ENCODE measurements at places on chromosomes 2 and 18.
A peak's percentile ranks its signal among the peaks of the same experiment; 100 is the strongest.

GRCh38 chr2:225582355-225583116 lies 183.0 kb downstream of the NYAP2 start:
- DNase-seq = no peak

GRCh38 chr2:62208758-62209114 lies 12.8 kb downstream of the B3GNT2 start:
- DNase-seq = no peak

DNA sequence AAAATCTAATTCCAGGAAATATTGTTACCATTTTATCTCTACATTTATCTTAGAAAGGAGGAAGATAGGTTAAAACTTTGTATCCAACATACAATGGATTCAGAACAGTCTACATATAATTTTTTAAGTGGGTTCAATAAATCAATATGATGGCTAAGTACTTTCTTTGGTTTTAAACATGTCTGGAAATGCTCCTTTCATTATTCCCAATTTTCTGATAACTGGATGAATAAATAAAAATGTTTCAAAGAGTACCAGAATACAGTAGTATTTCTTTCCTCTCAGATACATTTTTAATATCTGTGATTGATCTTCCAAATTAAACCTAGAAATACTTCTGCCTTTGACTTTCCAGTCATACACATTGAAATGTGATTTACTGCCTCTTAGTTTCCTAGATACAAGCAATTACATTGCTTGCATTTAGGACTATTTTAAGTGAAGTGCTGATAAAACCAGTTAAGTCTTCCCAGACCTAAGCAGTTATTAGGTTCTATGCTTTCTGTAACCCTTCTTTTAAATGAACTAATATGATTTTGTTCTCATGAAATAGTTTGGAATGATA lies 283.5 kb downstream of the CCDC178 start:
- no peak for DNase-seq

- DNase-seq = no peak
Measured at GRCh38 chr2:10324095-10324832, 21.6 kb downstream of the HPCAL1 start.

DNA sequence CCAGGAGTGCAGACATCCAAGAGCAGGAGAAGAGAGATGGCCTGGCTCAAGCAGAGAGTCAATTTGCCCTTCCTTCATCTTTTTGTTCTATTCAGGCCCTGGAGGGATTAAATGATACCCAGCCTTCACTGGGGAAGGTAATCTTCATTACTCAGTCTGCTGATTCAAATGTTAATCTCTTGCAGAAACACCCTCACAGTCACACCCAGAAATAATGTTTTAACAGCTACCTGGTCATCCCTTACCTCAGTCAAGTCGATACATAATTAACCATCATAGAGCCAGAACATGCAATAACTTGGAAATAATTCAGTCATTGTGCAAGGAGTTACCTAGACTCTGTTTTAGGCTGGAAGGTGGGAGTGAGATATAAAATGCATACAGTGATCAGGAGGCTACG lies 163.7 kb upstream of the TNP1 start:
- no peak for DNase-seq

- DNase-seq = peak; percentile 19
Measured at GRCh38 chr2:172339371-172340010, 87.9 kb upstream of the ITGA6 start.

- DNase-seq = no peak
Measured at GRCh38 chr2:95058989-95059641, 33.6 kb downstream of the MAL start.

DNA sequence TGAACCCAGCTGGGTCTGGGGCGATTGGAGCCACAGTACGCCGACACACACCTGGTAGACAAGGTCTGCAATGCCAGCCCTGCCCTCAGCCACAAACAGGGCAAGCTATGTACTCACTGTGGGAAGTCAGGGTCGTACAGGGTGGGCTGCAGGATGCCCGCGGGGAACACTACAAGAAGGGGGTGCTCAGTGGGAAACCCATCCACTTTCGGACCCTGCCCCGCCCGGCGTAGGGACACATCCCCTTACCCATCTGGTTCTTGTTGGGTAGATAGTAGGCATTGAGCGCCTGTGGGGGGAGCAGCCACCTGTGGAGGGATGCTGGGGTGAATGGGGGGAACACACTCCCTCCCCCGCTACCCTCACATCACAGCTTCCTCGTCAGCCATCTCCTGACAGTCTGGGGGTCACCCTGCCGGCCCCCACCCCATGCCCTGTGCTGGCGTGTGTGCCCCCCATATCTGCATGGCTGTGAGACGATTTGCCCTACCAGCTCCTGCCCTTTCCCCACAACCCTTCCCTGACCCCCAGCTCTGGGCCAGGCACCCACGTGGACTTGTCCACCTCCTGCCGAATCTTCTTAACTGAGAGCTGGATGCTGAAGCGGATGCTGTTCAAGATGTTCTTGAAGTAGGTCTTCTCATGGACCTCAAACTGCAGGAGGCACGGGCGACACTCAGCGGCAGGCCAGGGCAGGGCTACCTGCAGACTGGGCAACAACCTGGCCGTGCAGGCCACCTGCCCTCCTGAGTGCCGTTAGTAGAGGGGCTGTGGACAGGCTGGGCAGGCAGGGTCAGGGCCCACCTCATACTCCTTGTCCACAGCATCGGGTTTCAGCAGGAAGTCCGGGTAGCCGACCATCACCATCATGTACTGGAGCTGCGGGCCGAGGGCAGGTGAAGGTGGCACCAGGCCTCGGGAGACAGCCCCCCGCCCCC lies 5.1 kb downstream of the ECEL1 start:
- no peak for DNase-seq

GRCh38 chr2:6967301-6967700 lies 50.1 kb downstream of the RNF144A start:
- DNase-seq = no peak

- no peak for DNase-seq
Measured at GRCh38 chr18:533995-534601, 33.6 kb upstream of the COLEC12 start.

GRCh38 chr18:13483316-13484270 lies 242.8 kb downstream of the FAM210A start:
- DNase-seq = no peak

DNA sequence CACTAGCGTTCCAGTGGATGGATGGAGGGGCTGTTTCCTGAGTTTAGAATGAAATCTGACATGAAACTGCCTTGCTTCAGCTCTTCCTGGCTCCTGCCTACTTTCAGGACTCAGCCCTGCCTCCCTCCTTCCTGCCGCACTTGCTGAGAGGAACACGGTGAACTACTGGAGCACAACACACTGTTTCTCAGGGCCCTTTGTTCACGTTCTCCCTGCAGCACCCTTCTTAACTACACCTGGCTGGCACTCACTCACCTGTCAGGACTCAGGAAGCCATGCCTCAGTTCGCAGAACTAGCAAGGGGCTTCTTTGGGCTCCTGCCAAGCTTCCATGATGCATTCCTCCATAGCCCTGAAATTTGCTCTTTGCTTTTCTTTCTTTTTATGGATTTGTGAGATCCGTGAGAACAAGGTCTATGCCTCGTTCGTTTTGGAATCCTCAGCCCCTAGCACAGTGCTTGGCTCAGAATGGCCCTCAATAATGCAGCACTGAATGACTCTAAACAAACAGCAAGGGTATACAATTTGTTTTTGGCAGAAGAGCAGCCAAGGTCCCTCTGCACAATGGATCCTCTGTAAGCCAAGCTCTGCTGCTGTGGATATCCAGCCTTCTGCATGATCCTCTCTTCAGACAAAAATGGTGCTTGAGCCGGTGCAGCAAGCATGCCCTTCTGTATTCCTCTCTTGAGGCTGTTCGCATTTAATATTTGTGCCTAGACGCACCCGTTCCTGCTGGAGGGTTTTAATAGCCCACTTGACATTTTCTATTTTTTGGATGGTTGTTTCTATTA lies 357.0 kb downstream of the TSN start:
- DNase-seq = no peak

DNA sequence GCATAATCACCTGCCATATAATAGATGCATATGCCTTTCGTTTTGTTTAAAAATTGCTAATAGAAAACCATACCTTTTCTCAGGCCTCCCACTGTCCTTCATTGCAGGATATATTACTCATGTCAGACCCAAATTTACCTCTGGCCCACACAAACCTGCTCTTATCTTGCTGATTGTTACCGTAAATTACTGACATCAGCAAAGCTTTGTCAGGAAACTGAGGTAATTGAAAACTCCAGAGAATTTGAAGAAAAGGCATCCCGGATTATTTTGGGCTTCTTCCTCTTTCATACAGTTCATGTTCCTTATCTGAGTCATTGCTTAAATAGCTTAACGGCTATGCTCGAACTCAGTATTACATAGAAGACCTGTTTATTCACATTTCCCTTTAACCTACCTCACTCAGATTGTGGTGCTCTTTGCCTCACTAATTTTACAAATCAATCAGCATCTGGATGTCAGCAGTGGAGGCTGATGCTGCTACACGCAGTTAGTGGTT lies 145.7 kb downstream of the ZEB2 start:
- no peak for DNase-seq

GRCh38 chr2:235347691-235348090 lies 146.2 kb upstream of the AGAP1 start:
- no peak for DNase-seq

DNA sequence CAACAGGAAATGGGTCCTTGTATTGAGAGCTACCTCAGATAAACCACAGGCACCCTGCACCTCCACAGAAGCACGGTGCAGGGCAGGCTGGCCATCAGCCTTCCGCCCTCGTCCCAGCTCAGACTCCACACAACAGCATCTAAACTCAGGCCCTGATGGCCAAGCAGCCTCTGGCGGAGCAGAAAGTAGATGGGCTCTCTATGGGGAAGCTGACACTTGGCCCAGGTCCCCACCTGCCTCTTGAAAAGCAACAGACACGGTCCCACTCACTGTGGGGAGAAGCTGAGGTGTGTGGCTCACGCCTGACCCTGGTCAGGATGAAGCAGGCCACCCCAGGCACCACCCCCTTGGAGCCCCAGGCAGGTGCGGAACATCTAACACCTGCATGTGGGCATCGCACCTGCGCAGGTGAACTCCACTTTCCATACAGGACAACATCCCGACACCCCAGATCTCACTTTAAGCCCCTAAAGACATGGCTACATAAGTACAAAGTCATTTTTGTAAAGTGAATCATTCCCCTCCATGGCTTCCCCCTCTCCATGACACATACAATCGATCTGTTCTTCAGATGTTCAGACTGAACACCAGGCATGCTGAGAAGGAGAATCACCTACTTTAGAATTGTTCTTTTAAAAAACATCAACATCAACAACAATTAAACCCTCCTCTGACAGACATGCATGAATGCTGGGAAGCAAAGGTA lies 208.4 kb downstream of the ZBTB7C start:
- no peak for DNase-seq

GRCh38 chr2:120817956-120818325 lies 82.3 kb downstream of the GLI2 start:
- DNase-seq = no peak

DNA sequence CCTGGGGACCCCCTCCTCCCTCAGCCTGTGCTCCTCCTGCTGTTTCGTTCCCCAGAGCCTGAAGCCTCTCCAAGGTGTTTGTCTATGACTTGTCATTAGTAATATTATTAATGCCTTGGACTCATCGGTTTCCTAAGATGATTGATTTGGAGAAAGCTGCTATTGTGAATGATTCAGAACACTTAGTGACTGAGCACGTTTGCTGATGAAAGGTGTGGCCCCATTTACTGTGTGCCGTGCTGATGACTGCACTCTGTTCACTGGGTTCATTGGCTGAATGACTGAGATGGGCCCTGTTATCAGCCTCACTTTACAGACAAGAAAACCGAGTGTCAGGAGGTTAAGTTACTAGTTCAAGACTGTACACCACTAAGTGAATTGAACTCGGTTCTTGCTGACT lies 111.4 kb downstream of the SPP2 start:
- DNase-seq = no peak

DNA sequence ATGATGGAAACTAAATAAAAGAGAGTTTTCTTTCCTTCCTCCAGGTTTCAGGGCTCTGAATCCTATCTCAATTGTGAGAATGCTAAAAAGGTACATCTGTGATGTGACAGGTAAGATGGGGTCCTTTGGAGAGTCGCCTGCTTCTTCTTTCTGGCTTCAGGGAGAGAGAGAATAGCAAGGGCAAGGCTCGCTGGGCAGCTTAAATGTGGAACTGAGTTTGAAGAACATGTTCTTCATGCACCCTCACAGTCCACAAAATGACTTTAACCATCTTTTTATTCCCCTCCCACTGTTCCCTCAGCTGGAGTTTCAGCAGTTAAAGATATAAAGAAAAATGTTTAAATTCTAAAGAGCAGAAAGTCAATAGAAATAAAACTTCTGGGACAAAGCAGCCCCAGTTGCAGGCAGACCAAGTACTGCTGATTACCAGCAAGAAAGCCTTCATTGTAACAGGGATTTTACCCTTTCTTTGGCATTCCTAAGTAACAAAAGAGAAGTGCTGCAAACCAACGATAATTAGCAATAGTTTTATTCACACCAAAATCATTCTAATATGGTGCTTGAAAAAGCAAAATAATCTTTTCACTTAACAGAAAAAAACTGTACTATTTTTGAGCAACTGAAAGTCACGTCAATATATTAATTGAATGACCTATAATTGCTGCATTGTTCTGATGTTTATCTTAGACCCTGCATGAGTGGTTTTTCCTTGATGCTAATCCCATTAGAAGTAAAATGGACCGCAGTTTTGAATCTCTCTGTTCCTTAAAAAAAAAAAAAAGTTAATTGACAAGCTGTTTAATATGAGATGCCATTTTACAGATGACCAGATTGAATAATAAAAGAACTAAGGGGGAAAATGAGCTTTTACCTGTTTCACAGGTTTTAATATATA lies 61.5 kb downstream of the LRP2 start:
- DNase-seq = no peak

DNA sequence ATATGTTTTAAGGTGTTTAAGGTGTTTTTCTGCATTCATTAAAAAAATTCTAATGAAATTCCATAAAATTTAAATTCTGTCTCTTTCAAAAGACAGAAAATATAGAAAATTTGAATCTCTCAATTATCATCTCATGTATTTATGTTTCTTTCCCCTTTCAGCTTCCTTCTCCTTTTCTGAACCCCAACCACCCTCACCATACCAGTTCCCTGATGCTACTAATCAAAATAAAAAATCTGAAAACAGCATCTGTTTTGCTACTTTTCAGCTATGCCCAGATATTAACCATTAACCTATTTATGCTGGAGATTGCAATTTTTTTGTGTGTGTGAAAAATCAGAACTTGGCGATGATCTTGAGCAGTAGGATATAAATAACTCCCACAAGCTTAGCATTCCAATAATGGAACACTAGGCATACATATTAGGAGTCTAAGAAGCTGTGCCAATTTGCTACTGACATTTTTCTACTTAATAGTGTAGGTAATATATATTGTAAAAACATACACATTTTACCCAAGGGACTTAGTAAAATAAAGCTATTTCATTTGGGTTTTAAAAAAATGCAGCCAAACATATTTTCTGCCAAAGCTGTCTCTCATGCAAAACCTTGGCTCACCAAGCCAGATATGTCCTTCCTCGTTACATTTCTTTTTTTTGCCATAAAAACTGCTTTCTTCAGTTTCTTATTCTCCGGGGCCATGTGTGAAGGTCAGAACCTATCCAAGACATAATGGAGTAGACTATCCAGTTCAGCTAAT lies 32.6 kb upstream of the AGPS start:
- DNase-seq = no peak

GRCh38 chr18:45365835-45366234 lies 249.4 kb upstream of the SLC14A2 start:
- DNase-seq = no peak

- no peak for DNase-seq
Measured at GRCh38 chr18:13879937-13880336, 35.4 kb downstream of the MC2R start.
